ENCODE measurements at places on chromosomes 5 and 9.

DNA sequence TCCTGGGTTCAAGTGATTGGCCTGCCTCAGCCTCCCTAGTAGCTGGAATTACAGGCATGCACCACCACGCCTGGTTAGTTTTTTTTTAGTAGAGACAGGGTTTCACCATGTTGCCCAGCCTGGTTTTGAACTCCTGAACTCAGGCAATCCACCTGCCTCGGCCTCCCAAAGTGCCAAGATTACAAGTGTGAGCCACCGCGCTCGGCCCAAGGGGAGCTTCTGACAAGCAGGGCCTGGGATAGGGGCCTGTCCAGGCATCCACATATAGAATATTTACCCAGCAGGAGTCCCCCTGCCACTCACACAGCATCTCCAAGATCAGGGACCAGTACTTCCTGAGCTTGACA lies 10.1 kb downstream of the IRF1 start:
- DNase-seq = peak; percentile 47

GRCh38 chr5:138985683-138986082 lies 110.5 kb upstream of the LRRTM2 start:
- DNase-seq = peak; percentile 40

- DNase-seq = no peak
Observed at GRCh38 chr9:130728721-130729120, 35.1 kb downstream of the EXOSC2 start.

DNA sequence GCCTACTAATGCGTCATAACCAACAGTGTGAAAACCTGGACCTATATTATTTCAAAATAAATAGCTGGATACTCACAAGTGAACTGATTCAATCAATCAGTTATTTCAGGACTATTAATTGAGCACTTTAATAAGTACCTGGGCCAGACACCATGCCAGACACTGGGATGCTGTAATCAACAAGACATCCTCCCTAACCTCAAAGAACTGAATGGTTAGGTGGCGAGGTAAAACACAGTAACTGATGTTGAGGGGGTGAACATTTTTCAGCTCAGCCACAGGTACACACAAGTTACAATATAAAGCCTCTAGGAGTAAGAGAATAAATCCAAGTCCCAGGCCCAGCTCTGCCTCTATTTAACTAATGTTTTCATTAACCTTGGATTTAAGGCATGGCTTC lies 24.0 kb downstream of the CDH6 start:
- DNase-seq = no peak

DNA sequence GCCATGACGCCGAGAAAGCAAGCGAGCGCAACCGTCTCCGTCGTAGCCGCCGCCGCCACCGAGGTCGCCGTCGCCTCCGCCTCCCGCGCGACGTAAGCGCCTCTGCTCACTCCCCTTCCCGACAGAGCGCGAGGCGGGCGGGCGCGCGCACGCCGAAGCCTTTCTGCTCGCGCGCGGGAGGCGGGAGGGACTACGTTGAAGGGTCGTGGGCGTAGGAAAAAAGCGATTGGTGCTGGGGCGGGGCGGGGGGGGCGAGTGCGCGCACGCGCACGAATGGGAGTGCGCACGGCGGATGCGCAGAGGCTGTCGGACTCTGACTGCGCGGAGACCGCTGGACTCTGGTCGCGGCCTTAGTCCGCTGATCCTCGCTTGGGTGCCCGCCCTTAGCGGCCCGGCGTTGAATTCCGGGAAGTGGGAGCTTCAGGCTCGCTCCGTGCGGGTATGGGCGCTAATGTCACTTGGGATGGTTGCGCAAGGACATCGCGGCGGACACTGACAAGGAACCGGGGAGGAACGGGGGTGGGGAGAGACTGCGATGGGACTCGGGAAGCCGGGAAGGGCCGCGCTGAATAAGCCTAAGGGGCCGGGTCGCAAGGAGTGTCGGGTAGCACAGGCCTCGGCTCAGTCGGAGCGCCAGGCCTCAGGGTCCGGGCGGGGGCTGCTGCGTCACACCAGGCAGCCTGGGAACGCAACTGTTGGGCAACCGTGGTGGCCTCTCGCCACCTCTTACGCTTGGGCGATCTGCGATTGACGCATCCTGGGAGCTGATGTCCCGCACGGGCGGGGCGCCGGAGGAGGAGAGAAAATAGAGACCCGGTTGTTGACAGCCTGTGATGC lies at the start of gene CHD1:
Gene CHD1 (minus strand): TSS at position 135 of the 837 bp plus-strand sequence. CDS start 2,621 bp downstream, outside the sequence.
- DNase-seq = peak; percentile 97

DNA sequence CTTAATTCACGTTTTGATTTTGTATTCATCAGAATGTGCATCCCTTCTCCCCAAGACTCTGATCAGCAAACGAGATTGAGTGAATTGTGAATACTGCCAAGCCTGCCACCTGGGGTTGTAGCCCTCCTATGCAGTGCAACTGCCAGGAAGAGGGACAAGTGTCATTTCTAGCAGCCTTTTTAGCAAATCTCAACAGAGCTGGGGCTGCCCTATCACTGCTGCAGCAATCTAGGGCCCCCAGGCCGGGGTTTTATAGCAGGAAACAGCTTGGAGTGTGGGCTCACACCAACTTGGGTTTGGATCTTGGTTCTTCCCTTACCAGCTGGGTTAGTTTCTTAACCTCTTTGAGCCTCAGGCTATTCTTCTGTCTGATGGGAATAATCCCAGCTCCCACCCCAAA lies 4.0 kb downstream of the CSF1R start:
- no peak for DNase-seq

GRCh38 chr5:33410221-33410620 lies 30.5 kb upstream of the TARS1 start:
- no peak for DNase-seq

DNA sequence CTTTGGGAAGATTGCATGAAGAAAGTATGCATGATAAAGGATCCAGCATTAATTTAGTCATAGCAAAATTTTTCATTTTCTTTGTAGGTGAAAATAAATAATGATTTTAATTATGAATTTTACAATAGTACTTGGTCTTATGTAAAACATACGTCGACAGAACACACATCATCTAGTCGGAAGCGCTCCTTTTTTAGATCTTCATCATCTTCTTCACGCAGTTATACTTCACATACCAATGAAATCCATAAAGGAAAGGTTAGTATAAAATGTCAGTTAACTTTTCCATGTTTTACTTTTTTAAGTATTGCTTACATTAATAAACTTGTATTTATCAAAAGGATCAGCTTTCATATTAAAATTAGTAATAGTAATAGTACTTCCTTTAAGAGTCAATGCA lies 35.8 kb downstream of the C7 start:
- no peak for DNase-seq

DNA sequence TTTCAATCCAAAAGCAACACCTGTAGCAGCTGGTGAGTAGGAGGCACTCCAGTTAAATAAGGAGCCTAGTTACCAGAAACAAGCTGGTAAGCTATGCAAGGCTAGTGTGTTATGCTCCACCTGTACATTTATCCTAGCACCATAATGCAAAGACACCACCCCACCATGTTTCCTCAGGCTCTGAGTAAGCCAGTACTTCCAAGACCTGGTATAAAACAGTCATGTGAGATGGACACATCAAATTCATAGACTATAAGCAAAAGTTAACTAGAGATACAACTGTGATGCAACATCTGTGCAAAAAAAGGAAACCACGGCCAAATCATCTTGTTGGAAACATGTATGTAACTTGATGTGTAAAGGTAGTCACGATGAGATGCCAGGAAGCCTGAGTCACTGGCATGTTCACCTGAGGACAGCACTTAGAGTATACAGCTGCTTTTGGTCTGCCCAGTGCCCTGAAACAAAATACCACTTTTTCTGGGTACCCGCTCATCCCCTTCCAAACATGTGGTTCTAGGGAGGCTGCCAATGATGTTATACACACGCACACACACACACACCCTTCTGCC lies 66.1 kb downstream of the CDK5RAP2 start:
- no peak for DNase-seq

DNA sequence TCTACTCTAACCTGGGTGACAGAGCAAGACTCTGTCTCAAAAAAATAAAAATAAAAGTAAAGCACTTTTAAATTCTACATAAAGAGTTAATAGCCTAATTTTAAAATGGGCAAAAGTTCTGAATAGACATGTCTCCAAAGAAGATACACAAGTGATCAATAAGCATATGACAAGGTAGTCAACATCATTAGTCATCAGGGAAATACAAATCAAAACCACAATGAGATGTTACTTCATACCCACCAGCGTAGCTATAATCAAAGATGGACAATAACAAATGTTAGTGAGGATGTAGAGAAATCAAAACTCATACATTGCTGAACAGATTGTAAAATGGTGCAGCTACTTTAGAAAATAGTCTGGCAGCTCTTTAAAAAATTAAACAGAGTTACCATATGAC lies 64.1 kb downstream of the IQGAP2 start:
- DNase-seq = no peak
